ENCODE measurements at places on chromosomes 11 and 22.

GRCh38 chr11:108703916-108704315 lies 39.0 kb downstream of the DDX10 start:
- no peak for DNase-seq

DNA sequence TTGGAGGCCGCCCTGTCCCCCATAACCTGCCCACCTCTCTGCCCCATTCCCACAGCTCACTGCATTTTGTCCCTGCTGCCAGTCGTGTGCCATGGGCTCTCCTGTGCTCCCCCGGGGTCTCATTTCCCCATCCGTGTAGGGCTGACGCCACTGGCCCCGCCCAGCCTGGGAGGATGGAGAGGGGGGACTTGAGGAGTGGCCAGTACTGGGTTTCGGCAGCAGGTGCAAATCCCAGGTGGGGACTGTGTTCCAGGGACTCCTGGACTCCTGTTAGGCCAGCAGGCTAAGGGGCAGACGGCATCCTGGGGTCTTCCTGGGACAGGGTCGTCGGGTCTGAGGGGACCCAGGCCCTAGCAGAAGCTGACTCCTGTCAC lies 1.2 kb upstream of the MYO7A start:
- no peak for DNase-seq

GRCh38 chr11:130600139-130600538 lies 151.7 kb downstream of the ADAMTS15 start:
- DNase-seq: no peak

DNA sequence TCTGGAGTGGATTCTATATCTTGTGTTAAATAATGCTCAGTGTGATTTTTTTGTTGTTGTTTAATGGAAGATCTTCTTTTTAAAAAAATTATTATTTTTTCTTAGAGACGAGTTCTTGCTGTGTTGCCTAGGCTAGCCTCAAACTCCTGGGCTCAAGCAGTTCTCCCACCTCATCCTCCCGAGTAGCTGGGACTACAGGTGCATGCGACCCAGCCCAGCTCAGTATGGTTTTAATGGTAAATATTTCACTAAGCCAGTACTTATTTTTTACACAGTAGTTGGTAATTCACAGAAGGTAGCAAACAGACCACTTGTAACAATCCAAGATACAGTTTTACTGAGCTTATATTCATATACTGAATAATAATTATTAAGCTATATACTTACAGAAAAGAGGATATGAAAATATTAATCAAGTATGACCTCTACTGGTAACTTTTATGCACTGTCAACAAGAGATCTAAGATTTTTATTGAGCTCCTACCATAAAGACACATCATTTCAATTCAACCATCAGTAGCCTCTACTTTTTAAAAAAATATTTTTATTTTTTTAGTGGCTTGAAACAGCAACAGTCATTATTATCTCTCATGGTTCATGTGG lies 6.1 kb upstream of the CD59 start:
- DNase-seq: peak; percentile 30

GRCh38 chr22:48900626-48901025 lies 927.0 kb downstream of the BRD1 start:
- no peak for DNase-seq

DNA sequence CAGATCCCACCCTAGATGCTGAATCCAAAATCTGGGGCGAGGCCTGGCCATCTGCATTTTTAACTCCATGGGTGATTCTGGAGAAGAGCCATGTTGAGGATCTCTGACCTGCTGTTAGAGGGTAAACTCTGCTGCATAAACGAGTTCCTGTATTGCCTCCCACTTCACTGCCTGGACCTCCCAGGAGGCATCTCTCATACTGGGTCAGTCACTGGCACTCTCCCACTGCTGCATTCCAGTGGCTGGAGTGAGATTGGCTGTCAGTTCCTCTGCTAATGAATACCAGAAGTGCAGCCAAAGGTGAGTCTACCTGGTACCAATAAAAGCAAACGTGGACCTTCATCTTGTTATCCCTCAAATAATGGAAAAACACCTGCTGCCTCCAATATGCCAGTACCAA lies 10.3 kb downstream of the POLDIP3 start:
- peak; percentile 34 for DNase-seq

- DNase-seq: no peak
Observed at GRCh38 chr22:17684245-17684644, 45.7 kb downstream of the BCL2L13 start.

GRCh38 chr11:2671748-2672147 lies 28.0 kb downstream of the KCNQ1OT1 start:
- DNase-seq: no peak

DNA sequence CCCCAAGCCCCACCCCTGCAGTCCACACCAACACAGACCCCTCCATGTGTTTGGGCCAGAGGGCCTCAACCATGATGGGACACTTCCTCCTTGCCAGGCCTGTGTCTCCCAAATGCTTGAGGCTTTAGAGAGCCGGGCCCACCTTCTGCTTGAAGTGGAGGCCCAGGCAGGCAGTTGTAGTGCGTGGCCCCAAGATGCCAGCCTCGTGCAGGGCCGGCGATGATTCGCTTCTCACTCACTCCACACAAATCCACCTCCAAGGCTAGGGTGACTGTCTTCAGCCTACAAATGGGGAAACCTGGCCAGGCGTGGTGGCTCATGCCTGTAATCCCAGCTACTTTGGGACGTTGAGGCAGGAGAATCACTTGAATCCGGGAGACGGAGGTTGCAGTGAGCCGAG lies 5.7 kb downstream of the PRR5 start:
- DNase-seq: peak; percentile 62

DNA sequence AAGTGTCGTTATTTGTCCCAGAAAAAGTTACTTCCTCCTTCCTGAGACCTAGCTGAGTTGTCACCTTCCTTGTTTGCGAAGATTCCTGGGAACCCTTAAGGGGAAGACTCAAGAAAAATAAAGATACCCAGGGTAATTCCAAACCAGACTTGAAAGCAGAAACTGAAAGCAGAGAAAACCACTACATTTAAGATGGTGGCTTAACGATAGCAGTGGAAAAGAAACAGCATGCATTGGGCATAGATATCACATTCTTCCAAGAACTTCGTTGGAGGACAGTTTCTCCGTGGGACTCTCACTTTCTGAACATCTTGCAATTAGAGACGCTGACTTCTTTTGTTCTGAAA lies 89.1 kb downstream of the FAM76B start:
- no peak for DNase-seq
